Posterior vena cava (tissue), 2 donors: ENCODE measurements at places on chromosomes 13 and 19.

GRCh38 chr13:87235621-87236020, 435.6 kb upstream of the SLITRK5 start:
- DNase-seq: no peak

DNA sequence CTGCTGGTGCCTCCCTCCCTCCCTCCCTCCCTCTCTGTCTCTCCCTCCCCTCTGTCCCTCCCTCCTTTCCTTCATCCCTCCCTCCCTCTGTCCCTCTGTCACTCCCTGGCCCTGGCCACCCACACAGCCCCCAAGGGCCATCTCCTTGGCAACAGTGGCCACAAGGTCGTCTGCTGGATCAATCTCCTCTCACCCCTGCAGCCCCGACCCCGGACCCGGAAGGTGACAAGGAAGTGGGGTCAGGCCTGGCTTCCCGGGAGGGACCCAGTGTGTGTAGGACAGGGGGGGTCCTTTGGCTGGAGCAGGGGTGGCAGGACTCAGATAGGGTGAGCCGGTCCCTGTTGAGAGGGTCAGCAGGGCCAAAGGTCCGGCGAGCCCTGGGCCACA, 21.9 kb upstream of the TCF3 start:
- no peak for DNase-seq

DNA sequence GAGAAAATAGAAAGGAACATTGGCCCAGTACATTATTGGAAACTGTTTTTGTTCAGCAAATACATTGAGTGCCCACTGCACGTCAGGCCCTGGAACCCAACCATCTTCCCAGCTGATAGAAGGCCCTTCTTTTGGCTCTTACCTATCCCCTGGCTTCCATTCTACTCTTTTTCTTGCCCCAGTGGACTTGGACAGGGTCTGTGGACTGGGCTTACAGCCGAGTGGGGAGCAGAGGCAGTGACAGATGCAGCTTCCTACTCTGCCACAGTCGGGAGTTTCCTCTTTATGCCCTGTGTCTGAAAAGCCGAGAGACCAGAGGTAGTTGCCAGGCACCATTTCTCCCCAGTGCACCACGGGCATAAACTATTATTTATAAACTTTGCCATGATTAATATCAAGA, 70.4 kb downstream of the ARHGAP35 start:
- DNase-seq: no peak

DNA sequence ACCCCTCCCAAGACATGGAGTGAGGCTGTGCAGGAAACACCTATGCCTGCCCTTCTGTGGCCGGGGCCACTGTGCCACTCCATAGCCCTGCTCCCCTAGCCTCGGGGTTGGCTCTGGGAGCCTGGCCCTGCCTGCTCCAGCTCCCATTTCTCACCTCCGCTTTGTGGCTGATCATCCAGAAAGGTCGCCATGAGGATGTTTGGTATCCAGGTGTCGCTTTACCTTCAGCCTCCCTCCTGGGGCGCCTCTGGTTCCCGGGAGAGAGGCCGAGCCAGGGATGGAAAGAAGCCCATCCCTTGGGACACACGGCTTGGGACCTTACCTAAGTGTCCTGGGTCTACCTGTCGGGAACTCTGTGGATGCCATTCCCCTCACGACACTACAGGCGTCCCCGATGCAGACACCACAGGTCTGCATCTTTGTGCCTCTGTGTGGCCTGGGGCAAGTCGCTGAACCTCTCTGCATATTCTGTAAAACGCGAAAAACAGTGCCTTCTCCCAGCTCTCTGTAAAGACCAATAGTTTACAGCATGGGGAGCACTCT, 3.4 kb upstream of the MCF2L start:
- DNase-seq: peak; percentile 47

DNA sequence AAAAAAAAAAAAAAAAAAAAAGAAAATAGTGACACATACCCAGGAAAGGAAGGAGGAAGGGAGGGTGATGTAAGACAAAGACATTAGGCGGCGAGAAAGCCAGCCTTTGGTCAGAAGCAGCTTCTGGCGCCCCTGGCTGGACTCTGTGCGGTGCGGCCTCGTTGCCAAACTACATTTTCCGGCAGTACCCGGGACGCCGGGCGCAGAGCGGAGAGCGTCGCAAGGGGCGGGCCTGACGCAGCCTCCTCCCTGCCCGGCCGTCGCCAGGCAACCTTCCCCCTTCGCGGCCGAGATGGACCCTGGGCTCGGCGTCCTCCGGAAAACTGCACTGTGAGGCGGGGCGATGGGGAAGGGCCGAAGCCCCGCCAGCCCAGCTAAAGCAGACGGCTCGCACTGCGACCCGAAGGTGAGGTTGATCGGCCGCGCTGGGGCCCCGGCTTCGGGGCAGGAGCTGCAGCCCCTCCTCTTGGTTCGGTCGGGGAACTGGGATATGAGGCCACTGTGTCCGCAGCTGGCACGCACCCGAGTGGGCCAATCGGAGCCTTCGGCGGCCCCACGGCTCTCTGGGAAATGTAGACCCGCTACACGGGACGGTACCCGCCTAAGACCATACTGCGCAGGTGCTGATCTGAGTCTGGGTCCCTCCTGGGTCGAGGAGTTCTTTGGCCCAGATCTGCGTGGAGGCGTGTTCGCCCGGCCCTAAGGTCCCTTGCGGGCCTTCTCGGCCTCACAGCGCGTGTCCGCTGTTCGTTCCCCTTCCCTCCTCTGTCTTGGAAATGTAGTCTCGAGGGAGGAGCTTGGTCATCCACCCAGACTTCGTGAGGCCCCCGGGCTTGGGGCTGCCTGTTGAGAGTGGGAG, 2.3 kb upstream of the MZF1 start:
- DNase-seq: peak; percentile 97

- no peak for DNase-seq
These were observed 1024.3 kb downstream of the PCDH9 start for GRCh38 chr13:66205807-66206206.
